Stimulated activated CD4-positive, alpha-beta T cell treated with anti-CD3 and anti-CD28 coated beads, Interleukin-4, amount 100 ng/mL, for 4 hours (primary cell): ENCODE measurements at places on chromosomes 2 and 18.

DNA sequence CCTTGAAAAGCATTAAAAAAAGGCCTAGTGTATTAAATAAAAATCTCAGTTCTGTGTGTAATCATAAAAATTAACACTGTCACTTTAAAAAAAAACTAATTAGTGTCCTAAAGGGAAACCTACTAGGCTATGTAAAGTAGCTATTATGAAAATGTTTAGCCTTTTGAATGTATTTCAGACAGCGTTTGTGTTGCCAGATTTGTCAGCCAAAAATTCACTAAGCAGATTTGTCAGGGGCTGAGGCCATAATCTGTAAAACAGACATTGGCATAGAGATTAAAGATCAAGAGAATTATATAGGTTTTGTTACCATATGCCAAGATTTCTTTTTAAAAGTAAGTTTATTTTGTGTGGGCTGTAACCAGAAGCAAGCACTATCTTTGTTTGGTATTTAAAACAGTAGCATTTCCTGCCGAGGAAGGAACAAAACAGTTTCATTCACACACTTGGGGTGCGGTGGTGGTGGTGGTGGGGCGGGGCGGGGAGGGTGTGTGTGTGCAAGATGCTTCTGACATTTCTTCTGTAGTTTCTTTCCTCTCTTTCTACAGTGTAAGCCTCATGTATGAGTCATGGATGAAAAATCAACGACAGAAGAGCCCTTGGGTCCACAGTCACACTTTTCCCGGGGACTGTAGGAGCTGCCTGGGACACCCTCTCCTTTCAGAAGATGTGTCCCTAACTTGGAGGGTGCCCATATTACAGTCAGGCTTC, 328.5 kb upstream of the FANCL start:
- no peak for DNase-seq

- no peak for DNase-seq
Measured at GRCh38 chr18:70041459-70042050, 93.9 kb upstream of the CD226 start.

DNA sequence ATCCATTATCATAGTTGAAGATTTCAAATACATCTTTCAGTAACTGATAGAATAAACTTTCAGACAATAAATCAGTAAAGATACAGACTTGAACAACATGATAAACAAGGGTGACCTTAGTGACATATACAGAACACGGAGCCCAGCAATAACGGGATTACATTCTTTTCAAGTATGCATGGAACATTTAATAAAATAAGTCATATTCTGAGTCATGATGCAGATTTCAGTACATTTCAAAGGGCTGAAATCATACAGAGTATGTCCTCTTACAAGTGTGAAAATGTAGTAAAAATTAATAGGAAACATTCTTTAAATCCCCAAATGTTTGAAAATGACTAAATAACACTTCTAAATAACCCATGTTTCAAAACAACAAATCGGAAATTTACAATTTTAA, 17.2 kb upstream of the KLHL29 start:
- no peak for DNase-seq

GRCh38 chr2:66536997-66537396, 102.1 kb downstream of the MEIS1 start:
- DNase-seq = no peak

- DNase-seq = no peak
Measured at GRCh38 chr2:130251535-130251872, 53.3 kb upstream of the TUBA3E start.

GRCh38 chr2:102891296-102891695, 129.5 kb downstream of the TMEM182 start:
- no peak for DNase-seq

DNA sequence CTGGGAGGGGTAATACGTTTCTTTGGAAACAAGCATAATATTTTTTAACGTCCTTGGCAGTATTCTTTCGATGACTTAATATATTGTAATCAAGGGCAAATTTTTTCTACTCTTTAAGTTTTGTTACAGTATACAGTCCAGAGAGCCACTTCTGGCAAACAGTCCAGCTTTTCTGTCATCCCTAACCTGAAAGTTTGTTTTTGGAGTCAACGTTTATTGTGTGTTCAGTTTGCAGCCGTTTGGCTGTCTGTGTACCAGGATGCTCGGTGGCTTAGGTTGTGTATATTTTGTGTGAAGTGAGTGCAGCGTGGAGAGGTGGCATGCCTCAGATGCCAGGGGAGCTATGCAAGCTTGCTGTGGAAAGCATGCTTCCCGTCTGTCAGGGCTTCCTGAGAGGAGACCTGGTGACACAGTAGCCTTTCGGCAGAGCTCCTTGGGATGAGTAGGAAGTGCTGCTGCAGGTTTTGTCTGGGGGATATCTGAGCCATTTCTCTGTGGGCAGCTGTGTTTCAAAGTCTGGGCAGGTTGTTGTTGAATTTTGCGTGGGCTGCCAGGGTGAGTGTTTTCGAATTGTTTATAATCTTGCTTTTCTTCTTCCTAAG, 14.7 kb downstream of the MAP3K20 start:
- DNase-seq = no peak

DNA sequence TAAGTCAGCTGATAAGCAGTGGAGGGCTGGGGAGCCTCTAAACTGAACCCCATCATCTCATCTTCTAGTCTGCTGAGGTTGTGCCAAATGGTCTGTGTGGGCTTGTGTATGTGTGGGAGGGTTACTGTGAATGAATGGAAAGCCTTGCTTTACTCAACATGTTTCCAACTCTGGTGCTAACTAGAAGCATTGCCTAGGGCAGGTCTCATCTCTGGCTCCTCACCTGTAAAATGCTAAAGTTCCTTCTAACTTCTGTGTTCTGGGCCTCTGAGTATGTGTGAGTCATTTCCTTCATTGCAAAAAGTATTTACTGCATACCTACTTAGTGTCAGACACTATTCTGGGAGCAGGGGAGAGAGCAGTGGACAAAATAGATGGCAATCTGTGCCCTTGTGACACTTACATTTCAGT, 1.3 kb downstream of the LIPG start:
- peak; percentile 15 for DNase-seq

GRCh38 chr2:16869711-16870110, 204.1 kb upstream of the CYRIA start:
- no peak for DNase-seq

GRCh38 chr2:15645300-15645699, 53.6 kb downstream of the DDX1 start:
- DNase-seq = no peak

DNA sequence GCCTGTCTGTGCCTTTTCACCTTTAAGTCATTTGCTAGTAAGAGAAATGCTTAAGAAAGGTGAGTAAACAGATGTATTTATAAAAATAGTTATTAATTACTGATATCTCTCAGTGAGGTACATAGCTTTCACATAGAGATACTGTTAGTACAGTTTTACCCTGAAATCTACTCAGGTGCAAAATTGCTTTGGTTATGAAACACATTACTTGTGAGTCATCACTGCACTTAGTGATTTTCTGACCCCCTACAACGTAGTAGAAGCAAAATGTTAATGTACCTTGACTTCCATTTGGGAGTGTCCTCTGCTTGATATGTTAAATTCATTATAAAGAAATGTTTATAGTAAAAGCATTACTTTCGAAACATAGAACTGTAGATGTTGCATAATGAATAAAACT, 6.5 kb downstream of the GLS start:
- no peak for DNase-seq

DNA sequence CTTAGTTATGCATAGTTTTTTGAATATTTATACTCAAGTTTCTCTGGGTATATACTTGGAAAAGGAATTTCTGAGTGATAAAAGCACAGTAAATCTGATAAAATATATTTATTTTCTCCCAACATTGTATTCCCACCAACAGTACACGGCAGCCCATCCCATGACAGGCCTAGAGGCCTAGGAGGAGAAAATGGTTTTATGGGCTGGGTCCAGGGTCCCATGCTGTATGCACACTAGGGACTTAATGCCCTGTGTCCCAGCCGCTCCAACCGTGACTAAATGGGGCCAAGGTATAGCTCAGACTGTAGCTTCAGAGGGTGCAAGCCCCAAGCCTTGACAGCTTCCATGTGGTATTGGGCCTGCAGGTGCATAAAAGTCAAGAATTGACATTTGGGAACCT, 1007.7 kb downstream of the DSC3 start:
- DNase-seq = no peak

DNA sequence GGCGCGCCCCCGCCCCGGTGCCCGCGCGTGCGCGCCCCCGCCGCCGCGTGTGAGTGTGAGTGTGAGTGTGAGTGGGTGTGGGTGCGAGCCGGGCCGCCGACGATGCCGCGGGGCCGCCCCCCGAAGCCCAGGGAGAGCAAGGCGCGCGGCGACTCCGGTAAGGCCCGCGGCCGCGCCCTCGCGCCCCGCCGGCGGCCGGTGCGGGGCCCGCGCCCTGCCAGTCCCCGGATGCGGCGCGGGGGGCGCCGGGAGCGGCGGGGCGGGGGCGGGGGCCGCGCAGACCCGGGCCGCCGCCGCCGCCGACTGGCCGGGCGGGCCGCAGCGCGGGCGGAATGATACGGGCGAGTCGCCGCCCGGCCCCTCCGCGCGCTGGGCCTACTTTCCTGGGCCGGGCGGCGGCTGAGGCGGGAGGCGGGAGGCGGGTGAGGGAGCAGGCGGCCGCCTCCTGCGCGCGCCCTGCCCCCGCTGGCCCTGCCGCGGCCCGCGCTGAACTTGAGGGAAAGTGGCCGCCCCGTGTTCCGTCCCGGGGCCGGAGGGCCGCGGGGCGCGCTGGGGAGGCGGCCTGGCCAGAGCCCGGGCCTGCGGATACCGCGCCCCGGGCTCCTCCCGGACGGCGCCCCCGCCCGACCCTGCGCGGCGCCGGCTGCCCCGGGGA, at the start of gene ZNF236:
Gene ZNF236 (plus strand): TSS at position 52 of the 655 bp plus-strand sequence. CDS start 51 bp downstream, at position 103.
- peak; percentile 62 for DNase-seq

GRCh38 chr2:120771111-120771780, 35.6 kb downstream of the GLI2 start:
- no peak for DNase-seq

DNA sequence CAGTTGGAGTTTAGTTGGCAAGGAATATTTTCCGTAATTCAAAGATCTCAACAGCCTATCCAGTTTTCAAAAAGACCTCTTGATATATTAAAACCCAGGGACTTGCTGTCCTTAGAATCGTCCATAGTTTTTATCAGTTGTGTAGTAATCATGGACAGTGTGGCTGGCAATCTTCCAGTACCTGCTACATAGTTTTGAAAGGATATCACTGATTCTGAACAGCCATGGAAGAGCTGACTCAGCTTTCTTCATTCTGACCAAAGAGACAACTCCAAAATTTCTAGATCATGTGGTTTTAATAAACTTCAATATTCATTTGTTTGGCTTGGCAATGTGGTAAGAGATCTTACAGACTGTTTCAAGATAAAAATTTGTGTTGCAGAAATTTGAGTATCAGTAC, 616.7 kb downstream of the TDRD15 start:
- no peak for DNase-seq

DNA sequence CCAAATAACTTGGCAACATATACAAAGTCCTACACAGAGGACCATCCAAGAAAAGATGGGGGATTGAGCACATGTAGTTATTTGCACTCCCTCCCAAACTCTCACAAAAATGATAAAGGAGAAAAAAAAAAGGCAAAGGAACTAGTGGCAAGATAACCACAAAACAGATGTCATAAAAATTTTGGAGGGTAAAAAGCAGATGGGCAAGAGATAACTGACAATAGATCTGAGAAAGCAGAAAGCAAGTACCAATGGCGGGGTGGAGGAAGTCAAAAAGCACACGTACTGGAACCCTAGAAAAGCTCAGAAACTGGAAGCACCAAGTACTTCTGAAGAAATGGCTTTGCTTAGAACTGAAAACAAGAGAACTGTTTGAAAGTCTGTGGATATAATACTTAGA, 82.0 kb downstream of the WDPCP start:
- DNase-seq = no peak

GRCh38 chr2:215851082-215851481, 162.3 kb downstream of the MREG start:
- DNase-seq = no peak

DNA sequence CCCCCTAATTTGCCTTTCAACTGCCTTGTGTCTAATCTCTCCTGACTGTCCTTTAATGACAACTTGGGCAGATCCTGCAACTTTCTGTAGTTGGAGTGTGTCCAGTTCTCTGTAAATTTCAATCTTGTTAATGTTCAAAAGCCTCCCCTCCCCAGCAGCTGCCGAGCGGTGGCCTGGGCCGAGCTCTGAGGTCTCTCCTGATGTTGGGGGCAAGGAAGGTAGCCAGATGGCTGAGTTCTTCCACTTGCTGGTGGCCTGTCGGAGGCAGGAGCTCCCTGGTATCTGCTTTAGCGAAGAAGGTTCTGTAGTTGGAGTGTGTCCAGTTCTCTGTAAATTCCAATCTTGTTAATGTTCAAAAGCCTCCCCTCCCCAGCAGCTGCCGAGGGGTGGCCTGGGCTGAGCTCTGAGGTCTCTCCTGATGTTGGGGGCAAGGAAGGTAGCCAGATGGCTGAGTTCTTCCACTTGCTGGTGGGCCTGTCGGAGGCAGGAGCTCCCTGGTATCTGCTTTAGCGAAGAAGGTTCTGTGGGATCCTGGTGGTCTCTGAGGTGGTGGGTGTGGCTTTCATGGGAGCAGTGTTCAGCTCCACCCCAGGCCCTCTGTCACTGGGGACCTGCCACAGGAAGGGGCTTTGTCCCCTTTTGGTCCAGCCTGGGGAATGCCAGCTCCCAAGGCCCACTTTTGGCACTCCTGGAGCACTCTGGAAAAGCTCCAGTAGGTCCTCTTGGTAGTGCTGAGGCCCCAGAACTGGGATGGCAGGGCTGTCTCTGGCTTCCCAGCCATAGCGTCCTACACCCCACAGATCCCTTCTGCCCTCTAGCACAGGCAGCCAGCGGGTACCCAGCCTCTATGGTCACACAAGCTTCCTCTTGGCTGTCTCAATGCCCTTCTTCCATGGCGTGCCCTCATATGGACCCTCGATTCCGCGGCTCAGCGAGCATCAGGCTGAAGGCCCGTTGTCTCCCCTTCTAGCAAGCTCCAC, 211.9 kb downstream of the ALPK2 start:
- no peak for DNase-seq

DNA sequence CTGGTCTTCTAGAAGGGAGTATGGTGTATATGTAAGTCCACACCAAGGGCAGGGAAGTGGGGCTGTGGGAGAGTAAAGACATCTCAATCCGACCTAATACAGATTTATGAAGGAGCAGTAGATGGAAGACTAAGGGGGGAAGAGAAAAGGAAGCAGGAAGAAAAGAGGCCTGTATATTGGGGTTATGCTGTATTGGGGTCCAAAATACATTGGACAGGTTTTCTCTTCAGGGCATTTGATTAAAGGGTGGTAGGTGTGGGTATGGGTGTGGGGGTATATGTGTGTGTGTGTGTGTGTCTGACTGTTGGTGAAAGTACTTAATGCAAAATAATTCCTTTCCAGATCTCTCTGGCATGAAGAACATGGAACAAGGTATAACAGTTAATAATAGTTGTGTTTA, 33.6 kb upstream of the SCYGR2 start:
- DNase-seq = no peak

DNA sequence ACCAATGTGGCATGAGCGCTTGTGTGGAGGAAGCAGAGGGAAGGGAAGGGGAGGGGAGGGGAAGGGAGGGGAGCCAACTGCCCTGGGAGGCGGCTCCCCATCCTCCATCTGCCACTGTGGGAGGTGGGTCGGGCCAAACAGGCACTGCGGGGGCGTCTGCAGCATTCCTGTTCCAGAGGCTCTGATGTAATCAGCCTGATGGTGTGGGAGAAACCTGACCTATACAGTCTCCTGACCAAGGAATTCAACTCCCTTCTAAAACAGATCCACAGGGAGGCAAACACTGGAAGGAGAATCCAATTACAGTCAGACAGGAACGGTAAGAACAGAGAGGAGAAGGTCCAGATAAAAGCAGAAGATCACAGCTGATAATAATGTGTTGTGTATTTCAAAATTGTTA, 88.8 kb downstream of the CD8B2 start:
- DNase-seq = no peak
